SK-MEL-5 (cell line): ENCODE measurements at places on chromosomes 11 and 22. TPM values are rescaled to one million over a fixed set of nuclear protein-coding genes. Genes with fewer than 3 reads are reported as not detected.

Gene ANGPTL5
- not detected in 2 replicates for total RNA-seq

DNA sequence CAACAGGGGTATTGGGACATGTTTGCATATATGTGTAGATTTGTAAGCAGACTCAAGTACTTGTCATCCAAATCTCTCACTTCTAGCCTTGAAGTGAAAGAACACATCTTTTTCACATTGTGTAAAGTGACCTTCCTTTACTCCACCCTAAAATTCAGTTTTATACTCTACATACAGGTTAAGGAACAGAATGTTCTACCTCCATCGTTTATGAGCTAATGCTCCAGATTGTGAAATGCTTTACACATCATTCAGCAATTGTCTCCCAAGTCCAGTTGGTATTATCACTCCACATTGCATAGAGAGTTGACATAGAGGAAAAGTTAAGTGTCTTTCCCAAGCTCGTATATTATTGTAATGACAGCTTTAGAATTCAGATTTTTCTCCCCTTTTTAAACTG, 46.1 kb upstream of the BLID start:
- no peak for DNase-seq

Gene SCARF2
- total RNA-seq = 15.3 and 17.0 TPM in 2 replicates

Gene MIAT
- total RNA-seq = 0.32 and 0.45 TPM in 2 replicates

Gene SPDYC
- not detected in 2 replicates for total RNA-seq

GRCh38 chr11:47508240-47508957, 44.5 kb downstream of the CELF1 start:
- no peak for DNase-seq

DNA sequence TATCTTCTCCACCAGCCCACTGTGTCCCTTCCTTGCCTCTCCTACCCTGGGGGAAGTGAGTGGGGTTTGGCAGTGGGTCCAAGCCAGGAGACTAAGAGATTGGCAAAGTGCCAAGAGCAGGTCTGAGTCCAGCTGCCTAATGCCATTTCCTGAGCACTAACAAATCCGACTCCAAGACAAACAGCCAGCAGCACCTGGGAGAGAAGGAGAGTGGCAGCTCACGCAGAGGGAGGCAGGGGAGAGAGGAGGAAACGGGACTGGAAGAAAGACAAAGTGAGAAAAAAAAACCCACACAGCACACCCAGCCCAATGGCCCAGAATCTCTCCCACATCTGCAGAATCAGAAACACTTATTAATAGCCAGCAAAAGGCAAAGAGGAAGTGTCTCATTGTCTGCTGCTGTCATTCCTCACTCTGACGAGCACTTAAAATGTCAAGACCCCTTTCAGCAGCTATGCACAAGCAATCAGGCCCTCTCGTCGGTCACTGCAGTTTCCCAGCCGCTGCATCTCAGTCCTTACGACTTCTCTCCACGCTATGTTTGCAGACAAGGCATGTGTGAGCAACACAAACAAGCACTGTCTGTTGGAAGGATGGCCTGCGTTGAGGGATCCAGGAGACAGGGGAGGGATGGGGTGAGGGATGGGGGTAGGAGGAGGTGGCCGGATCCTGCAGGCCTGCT, 558.4 kb upstream of the CADM1 start:
- DNase-seq = no peak

Gene CCND1
- total RNA-seq = 111 and 118 TPM in 2 replicates
